ENCODE measurements at places on chromosomes 16 and 17.

DNA sequence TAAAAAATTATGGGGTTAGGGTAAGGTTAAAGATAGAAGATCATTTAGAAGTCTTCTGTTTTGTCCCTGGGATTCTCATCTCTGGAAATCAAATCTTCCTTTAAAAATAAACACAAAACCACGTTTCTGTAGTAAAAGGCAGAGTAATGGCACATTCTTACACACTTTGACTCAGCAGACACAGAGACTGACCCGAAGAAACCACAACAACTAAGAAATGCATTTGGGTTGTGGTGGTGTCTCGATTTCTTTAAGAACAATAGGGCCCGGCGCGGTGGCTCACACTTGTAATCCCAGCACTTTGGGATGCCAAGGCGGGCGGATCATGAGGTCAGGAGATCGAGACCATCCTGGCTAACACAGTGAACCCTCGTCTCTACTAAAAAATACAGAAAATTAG, 54.9 kb upstream of the MYH10 start:
- DNase-seq: no peak

DNA sequence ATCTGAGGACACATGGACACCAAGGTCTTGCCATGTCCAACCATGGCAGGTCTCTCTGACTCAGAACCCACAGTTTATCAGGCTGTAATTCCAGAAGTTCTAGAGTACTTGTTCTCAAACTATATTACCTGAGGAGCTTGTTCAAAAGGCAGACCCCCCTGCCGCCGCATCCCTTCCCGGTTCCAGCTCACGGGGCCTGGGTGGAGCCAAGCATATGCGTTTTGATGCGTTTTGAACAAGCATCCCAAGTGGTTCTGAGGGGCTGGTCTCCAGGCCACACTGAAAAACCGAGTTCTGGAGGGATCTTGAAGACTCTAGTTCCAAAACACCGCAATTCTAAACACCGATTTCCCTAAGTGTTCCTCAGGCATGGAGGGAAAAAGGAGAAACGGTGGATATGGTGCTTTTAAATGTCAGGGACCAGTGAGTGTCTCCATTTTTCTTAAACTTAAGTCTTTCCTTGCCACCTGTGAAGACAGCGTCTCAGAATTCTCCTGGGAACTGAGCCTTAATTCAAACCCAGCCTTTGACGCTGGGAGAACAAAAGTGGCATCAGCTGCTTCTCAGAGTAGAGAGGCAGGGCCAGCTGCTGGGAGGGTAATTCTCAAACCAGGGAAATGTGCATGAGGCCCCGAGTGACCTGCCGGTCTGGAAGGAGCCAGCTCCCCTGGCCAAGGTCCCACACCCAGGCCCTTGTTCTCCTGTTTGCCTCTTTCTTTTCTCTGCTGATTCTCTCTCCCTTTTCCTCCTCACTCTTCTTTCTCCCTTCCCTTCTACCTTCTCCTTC, 84.4 kb upstream of the PLCG2 start:
- DNase-seq: no peak

DNA sequence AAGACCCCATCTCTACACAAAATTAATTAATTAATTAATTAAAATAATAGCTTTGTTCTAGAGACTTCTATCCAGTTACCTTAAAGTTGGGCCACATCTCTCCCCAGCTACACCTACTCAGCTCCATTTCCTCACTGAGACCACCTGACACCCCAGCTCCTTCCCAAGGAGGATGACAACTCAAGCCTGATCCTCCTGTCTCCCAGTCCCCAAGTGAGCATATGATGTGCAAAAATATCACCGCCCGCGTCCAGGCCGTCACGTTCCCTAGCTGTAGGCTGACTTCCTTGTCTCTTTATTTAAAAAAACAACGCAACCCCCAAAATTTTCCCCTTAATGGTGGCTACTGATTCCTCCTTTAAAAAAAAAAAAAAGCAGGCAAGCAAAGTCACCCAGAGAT, 120.2 kb upstream of the RCVRN start:
- no peak for DNase-seq

- peak; percentile 71 for DNase-seq
Observed at GRCh38 chr17:50425682-50426471, at the start of gene ACSF2. Gene ACSF2, plus strand, starts transcription at chr17:50426218. Its CDS starts 44 bp downstream, at chr17:50426262.

GRCh38 chr16:2898831-2899563, 12.7 kb upstream of the FLYWCH1 start:
- DNase-seq: no peak

- peak; percentile 44 for DNase-seq
Observed at GRCh38 chr16:11066261-11066870, 122.0 kb downstream of the CLEC16A start.

- no peak for DNase-seq
Observed at GRCh38 chr16:74264811-74265210, 31.8 kb upstream of the PSMD7 start.
